ENCODE measurements at places on chromosomes 11 and 22. TPM values are rescaled to one million over a fixed set of nuclear protein-coding genes. Genes with fewer than 3 reads are reported as not detected.

DNA sequence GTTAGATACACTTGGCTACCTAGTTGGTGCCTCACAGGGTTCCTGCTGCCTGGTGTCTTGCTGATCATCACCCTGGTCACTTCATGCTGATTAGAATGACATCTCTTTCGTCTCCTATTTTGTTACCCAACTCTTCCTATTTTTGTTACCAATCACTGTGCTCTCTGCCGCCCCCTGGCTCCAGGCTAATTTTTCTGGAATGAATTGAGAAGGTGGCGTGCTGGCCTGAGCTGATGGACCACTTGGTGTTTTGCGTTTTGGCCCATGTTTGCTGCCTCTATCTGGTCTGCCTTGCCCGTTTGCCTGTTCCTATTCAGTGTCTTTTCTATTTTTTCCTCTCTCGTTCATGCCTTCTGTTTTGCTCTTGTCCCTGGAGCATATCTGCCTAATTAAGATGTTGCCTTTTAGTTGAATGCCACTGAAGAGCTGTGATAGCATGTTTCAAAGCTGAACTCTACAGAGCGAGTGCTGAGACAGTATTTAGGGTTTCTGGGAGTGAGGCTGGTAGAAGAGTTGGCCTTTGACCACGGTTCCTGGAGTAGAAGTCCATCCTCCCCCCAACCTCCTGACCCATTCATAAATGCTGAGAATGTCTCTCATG, 5.9 kb upstream of the ATF4 start:
- ATAC-seq, result no peak

GRCh38 chr11:72238492-72239312, 5.3 kb downstream of the PHOX2A start:
- ATAC-seq, result no peak

- no peak for ATAC-seq
These were observed 312.2 kb upstream of the MTNR1B start for GRCh38 chr11:92657226-92657625.

DNA sequence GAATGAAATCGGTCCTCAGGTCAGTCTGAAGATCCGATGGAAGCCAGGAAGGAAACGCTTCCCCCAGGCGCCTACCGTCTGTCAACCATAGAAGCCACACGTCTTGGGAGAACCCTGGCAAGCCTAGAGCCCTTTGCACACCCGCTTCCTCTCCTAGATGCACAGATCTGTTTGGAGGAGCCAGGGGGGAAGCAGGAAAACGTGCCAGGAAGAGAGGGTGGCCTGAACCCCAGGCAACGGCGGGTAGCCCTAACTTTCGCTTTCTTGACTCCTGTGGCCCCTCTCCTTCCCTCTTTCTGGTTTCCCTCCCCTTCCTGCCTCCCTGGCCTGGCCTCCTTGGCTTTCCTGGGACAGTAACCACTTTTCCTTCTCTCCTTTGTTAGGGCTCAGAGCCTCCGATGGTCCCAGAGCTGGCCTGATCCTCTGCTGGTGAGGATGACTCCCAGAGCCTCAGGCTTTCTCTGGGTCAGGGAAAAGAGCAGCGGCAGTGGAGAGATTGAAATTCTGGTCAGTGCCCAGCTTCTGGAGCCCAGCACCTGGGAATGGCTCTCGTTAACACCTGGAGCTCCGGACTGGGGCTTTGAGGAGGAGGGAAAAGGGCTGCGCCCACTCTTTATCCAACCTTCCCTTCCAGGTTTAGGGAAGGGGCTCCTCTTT, 2.1 kb downstream of the FXYD6 start:
- no peak for ATAC-seq

GRCh38 chr11:120195601-120196320, 15.1 kb upstream of the OAF start:
- no peak for ATAC-seq

DNA sequence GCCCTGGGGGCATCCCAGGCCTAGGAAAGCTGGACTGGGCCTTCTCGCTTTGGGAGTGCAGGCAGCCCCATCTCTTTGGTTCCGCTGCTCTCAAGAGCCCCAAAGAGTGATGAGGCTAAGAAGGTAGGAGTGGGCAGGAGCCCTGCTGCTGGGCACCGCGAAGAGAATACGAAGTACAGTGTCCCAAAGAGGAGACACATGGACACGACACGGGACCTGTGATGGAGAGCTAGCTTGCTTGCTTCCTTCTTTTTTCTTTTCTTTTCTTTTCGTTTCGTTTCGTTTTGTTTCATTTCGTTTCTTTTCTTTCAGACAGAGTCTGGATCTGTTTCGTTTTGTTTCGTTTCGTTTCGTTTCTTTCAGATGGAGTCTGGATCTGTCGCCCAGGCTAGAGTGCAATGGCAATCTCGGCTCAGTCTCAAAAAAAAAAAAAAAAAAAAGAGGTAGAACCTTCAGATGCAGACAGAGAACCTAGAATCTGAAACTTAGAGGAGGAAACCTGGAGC, 10.6 kb downstream of the MGAT3 start:
- no peak for ATAC-seq

GRCh38 chr22:37018815-37019308, 385 bp downstream of the TST start:
- peak; percentile 69 for ATAC-seq

- no peak for ATAC-seq
These were observed 558 bp downstream of the TSPAN4 start for GRCh38 chr11:843086-843734.

DNA sequence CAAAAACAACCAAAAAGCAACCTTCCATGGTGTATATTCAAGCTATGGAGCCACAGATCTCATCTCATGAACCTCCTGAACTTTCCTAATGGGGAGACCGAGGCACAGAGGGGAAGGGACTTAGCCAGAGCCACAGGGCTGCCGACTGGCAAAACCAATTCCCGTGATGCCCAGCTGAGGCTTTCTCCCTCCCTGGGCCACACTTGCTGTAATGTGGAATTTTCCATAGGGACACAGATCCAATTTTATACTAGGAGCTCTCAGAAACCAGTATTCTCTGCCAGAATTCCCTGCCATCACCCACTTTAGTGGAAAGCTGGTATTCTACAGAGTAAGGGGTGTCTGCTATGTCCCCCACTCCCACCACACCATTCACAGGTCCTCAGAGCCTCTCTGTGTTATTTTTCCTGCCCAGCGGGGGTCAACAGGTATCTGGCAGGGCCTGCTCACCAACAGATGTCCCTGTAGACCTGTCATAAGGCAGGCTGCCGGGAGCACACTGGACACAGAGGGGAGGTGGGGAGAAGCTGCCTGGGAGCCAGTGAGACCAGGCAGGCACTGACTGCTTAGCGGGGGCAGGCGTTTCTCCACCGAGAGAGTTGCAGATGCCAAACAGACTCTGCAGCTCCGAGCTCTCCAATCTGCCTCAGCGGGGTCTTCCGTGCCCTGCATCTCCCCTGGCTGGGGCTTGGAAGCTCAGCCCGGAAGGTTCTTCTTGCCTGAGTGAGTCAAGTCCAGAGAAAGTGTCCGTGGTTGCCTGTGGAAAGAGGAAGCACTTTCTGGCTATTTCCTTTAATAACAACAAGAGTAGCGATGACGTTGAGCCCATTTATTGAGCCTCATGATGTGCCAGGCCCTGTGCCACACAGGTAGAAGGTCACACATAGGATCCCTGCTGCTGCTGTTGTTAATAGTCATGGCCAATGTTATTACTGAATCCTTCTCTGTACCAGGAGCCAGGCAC, 26.3 kb downstream of the RPS6KA4 start:
- peak; percentile 25 for ATAC-seq

DNA sequence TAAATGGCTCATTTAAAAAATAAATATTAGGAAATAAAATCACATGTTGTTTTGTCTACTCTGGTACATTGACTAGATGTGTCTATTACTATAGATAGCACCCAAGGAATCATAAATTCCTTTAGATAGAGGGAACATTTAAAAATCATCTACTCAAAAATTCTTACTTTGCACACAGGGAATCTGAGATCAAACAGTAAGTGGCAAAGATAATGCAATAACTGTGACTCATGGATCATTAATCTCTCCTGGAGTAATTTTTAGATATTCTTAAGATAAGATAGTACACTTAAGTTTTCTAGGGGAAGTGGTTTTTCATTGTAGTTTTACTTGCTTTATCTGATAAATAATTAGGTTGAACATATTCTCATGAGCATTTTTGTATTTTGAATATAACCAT, 468.9 kb downstream of the LUZP2 start:
- ATAC-seq, result no peak

DNA sequence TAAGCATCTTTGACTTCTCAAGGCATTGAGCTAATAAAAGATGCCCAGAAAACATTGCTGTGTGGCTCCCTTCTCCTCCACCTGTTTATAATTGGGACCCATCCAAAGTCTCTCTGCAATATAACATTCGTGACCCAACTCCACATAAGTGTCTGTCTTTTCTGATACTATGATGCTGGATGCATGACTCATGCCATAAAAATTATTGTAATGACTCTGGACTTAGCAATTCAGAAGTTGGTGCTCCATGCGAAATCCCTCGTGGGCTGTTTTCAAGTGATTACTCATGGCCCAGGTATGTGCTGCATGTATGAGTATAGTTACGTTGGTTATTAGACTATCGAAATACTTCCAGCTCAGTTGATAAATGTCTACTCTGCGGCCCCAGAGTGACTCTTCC, 11.7 kb downstream of the FJX1 start:
- no peak for ATAC-seq

GRCh38 chr22:39214383-39215069, 30.3 kb downstream of the PDGFB start:
- no peak for ATAC-seq

DNA sequence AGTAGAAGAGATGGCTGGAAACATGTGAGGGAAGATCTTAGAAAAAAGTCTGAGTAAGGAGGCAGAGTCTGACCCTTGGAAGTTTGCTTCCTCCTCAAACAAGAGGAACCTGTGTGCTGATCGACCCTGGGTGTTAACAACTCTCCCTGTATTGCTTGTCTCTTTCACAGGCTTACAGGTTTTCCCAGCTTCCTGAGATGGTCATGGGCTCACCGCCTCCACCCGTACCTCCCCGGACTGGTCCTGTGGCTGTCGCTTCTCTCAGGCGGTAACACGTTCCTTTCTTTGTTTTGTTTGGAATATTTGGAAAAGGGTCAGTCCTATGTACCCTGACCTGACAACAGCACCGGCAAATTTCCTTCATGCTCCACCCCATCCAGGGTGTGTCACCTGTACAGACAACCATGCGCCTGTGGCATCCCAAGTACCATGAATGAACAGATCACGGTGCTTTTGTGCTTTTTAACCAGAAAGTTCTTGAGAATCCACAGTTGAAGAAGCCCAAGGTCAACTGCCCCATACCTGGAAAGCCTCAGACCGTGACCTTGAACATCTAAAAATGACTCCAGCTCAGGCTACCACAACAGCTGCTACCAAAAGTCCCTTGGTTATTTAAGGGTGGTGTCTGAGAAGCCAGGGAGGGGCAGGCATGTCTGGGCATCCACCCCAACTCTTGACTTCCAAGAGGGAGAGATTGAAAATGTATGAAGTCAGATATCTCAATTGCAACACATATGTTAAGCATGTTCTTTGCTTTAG, 44.6 kb downstream of the C11orf91 start:
- ATAC-seq, result no peak

DNA sequence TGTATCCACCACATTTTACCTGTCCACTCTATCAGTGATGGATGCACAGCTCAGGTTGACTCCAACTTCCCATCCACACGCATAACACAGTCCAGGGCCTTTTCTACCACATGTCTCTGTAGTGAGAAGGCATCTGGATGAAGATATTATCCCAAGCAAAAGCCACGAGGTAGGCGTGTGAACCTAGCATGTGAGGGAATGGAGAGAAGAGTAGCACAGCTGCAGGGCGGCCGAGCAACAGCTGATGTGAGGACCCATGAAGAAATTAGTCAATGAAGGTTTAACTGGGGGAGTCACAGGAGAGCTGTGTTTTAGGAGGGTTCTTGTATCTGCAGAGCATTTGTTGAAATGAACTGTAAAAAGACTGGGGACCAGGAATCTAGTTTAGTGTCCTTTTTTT, 144.6 kb upstream of the PITPNB start:
- ATAC-seq, result no peak

DNA sequence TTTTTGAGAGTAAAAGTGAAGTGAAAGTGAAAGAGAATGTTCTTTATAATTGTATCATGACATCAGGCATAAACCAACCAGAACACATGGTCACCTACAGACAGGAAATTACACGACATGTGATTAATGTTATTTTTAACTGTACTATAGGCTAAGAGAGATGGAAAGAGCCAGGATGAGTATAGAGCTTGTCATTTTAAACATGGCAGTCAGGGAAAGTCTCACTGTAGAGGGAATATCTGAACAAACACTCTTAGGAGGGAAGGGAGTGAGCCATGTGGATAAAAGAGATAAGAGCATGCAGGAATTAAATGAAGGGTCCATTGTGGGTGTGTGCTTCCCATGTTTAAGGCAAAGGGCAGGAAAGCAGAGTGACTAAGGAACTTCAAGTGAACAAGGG, 599.1 kb upstream of the FAT3 start:
- ATAC-seq, result no peak

DNA sequence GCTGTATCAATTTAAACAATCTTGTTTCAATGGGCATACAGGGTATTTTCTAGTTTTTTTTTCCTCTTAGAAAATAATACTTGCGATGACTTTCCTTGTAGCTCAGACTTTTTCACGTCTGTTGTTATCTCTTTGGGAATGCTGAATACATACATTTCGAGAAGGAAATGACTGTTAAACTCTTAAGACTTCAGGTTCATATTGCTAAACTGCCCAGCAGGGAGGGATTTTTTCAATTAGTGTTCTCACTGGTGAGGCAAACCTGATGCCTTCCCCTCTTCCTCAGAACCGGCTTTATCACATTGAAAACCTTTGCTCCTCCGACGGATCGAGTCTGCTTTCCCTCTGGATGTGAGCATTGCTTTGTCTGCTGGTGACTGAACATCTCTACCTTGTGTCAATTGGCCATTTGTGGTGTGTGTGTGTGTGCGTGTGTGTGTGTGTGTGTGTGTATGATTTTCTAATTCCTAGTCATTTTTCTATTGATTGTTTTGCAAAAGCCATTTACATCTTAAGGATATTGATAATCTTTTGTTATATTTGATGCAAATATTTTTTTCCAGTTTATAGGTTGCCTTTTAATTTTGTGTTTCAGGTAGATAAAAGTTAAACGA, 6.6 kb downstream of the NEAT1 start:
- ATAC-seq, result peak; percentile 2

- no peak for ATAC-seq
These were observed 31.5 kb upstream of the CCDC188 start for GRCh38 chr22:20182365-20182764.

GRCh38 chr11:85695546-85695945, 9.6 kb upstream of the CCDC89 start:
- ATAC-seq, result no peak

DNA sequence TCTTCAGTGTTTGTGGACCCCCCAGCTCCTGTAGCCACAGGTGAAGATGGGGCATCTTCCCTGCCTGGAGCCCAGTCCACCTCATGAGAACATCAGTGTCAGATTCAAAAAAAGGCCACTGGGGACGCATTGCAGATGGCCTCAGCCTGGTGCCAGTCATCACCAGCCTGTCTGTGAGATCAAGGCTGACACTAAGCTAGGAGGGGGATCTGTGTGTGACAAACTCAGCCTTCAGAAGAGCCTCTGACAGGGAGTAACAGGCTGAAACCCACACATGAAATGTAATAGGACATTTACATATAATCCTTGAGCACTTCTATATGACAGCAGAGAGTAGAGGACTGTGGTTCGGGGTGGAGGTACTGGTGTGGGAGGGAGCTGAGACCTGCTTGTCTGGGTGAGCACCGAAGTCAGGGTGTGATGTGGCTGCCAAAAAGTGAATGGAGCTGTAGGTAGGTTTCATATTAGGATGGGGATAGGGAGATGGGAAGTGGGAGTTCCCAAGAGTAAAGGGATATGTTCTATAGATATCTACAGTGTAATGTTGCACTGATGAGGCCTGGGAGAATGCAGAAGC, 20.5 kb upstream of the CCDC134 start:
- no peak for ATAC-seq

The GRIA4 gene
- not detected for total RNA-seq

The POLR2L gene
- 72.9 TPM for total RNA-seq

Measured in gastroesophageal sphincter (tissue), 4 donors.